Fibroblast of villous mesenchyme (primary cell): ENCODE measurements at places on chromosomes 2 and 18. TPM values are rescaled to one million over a fixed set of nuclear protein-coding genes. Genes with fewer than 3 reads are reported as not detected.

DNA sequence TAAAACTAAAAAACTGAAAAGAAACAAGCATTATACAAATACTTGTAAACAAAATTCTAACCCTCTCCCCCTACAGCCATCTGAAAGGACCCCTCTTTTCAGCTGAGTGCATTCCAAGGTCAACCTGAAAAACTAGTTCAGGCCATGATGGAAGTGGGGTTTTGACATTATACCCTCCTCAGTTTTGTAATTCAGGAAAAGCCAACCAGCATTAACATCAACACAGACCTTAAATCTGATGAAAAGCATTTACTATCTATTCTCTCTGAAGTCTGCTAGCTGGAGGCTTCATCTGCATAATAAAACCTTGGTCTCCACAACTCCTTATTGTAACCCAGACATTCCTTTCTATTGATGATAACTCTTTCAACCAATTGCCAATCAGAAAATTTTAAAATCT, 302.2 kb downstream of the CNTNAP5 start:
- DNase-seq = no peak

DNA sequence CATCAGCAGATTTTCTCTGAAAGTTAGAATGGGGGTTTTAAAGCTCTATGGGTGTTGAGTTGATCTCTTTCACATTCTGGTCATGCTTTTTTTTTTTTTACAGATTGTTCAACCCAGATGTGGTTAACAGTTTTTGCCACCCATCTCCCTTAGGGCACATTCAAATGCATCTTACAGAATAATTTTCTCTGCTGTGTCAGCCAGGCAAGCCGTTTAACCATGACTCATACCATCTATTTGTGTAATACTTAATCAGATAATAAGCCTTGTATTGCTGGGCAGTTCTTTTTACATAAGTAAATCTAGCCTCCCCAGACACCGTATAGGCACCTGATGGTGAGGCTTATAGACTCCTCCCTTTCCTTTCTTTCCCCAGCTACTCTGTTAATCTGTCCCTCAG, 62.0 kb downstream of the TGIF1 start:
- DNase-seq = peak; percentile 82

DNA sequence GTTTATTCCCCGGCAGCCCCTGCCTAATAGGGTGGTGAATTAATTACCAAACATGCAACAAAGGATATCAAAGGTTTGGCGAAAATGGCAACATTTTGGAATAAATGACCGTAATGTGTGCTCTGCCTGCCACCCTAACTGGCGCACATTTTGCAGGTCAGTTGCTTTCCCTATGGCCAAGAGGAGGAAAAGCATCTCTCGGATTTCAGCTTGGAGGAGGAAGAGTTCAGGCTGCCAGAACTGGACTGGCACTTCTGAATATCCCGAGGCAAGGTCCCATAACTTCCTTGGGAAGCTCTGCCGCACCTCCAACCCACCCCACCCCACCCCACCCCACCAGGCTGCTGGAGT, 37.1 kb downstream of the SLC25A52 start:
- no peak for DNase-seq

- peak; percentile 22 for DNase-seq
Measured at GRCh38 chr2:158998551-158999248, 30.3 kb downstream of the TANC1 start.

GRCh38 chr2:9178904-9179571, 27.6 kb upstream of the ASAP2 start:
- DNase-seq = peak; percentile 85

DNA sequence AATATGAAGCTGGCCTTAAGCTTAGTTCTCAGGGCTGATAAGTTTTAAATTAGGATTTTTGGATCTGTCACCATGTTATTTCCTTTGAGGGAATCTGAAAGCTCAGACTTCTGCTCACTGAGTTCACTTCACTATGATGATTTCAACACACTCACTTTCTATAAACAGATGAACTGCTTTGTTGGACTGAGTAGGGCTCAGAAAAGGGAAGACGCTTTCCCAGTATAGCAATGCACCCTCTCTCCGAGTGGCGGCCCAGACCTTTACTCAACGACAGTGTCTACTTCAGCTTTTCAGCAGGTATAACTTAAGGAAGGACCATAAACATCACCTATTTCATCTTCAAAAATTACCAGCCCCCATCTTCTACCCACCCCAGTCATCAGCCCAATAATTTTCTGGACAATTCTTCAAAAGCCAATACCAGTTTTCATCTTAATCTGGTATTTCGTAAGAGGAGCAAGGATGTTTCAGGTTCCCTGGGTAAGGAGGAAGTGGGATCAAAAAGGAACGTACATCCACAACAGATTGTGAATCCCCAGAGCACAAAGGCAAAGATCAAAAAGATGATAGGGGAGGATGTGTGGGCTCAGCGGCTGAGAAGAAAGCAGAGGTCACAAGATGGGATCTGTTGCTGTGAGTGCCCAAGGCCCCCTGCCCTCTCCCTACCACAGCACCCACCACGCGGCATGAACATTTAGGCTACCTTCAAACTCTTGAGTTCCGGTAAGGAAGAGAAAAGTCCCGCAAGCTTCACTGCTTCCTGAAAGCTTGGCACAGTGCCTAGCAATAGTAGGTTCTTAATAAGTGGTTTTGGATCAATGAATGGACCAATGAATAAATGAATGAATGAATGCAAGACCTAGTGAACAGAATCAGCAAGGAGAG, 41.9 kb downstream of the LPIN2 start:
- DNase-seq = peak; percentile 67

DNA sequence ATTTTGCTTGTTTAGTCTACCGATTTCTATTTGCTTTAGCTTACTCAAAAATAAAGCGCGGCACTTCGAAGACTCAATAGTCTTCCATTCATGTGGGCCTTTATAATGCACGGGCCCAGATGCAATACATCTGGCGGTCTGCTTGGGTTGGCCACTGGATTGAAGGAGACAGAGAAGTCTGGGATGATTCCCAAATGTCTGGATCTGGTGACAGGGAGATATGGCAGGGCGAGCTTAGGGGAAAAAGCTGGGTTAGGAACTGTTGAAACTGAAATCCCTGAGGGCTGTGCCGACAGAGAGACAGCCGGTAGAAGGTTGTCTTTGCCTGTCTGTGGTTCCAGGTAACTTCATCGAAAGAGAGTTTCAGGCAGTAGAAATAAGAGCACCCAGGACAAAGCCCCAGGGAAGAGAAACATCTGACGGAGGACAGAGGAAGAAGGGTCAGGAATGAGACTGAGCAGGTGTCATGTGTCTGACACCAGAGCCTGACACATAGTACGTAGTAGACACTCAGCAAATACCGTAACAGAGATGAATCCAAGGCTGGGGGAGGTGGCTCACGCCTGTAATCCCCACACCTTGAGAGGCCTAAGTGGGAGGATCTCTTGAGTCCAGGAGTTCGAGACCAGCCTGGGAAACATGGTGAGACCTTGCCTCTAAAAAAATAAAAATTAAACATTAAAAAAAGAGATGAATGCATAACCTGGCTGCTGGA, 13.6 kb downstream of the CLUL1 start:
- no peak for DNase-seq

DNA sequence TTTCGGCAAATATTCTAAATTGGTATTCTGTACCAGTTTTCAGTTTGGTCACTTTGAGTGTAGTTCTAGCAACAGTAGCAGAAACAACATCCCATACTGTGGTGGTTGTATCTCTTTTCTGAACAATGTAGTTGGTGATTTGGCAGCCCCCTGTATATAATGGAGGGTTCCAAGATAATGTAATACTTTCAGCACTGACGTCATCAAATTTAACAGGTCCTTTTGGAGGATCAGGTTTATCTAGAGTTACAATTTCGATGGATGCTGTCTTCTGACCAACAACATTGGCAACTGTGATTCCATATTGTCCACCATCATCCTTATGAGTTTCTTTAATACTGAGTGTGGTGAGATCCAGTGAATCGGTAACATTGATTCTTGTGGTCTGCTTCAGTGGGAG, 88.0 kb downstream of the PLEKHA3 start:
- DNase-seq = no peak

- no peak for DNase-seq
Measured at GRCh38 chr2:71664161-71664560, 210.8 kb downstream of the DYSF start.

ERMN gene
- total RNA-seq = not detected in 2 replicates

SLC8A1 gene
- total RNA-seq = 59.6 and 98.9 TPM in 2 replicates

AGXT gene
- not detected in 2 replicates for total RNA-seq
